NCI-H1930 (cell line): ENCODE measurements at places on chromosomes 2 and 18.

DNA sequence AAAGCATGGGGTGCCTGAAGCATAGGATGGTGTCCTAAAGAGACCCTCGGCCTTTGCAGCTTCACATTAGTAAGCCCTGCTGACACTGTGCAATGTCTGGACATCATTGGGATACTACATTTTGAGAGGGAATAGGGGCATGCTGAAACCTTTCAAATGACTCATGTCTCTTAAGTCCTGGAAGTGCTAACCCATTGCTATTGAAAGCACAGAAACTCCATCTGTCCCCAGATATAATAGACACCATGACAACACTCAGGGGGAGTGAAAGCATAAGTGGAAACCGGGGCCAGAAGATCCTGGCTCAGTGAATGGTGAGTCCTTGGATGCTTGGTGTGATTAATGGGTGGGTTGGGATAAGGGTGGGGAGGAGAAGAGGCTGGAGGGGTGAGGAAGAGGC, 595.5 kb upstream of the ID2 start:
- DNase-seq = no peak

DNA sequence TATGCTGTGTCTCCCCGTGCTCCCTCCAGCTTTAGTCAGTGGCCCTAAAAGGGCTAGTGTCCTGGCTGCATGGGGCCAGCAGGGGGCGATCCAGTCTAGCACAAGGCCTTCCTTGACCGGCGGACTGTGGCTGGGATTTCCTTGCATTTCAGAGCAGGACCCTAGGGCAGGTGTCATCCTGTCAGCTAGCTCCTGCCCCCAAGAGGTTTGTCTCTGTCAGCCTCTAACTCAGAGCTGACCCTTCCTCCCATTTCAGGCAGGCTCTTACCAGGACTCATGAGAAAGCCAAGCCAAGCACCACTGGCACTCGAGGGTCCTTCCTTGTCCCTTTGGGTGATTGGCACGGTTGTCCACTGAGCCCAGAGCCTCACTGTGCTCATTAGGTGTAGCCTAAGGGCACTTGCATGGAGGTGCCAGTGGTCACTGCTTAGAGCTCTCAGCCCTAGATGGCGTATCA, 140.3 kb downstream of the RPIA start:
- DNase-seq = peak; percentile 58

DNA sequence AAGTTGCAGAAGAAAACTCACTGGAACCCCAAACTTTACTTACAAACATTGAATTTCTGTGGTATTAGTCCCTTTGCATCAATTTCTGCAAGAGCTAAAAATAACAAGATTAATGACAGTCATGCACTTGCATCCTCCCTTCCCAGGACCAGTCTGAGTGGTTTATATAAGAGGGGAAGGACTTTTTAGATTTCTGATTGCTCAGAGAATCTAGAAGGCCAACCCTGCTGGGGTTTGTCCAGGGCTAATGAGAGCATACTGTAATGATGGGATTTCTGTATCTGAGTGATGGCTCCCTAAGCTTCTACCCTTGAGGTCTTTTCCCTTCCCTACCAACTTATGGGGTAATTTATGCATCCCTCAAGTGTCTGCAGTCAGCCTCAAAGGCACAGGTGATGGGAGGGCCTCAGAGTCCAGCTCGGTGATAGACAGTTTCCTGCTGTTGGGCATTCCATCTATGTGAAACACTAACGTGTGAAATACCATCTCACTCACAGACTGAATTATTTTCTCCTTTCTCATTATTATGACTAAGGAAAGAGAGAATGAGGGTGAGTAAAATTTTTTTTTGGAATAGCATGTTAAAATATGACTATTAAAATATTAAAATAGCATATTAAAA, 556.3 kb downstream of the RIT2 start:
- no peak for DNase-seq

- DNase-seq = no peak
Measured at GRCh38 chr2:134314202-134314601, 60.3 kb downstream of the MGAT5 start.

DNA sequence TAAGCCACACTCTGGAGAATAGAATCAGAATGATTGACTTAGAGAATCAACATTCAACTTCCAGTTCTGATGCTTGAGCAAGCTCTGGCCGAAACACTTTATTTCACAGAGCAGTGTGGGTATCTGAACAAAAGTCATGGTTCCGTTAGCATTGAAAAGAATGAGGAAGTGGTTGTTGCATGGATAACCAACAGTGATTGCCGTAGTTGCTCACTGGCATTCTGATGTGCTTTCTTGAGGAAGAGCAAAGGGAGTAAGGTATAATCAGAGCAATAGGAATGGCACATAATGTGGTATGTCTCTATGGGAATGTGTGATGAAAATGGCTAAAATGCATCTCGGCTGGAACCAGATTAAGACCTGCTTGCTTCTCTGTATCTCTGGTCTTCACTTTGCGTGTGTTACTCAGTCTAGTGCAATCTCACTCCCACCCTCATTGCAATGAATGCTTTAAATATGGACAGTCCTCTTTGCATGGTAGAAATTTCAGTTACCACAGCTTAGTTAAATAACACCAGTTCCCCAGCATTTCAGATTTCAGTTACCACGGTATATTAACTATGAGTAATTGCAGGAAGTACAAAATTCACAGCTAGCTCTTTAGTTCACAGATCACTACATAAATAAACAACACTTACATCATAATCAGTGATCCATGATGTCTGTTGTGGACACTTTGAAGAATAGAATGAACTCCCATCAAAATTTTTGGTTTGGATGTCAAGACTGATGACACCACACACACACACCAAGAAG, 7.8 kb upstream of the RAB12 start:
- no peak for DNase-seq

DNA sequence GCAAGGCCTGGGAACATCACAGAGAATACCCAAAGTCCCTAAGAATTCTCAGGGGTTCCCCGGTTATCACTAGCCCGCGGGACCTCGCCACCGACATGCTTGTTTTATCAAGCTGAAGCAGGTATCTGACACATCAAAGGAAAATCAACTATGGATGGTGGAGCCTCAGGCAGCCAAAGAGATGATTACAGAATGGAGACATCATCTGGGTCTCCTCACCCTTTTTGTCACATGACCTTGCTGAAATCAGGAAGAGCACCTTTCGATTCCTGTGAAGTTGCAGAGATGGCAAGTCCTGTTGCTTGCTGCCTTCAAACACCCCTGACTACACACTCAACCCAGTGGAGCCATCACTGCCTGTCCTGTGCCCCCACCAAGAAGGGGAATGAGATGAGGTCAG, 19.2 kb upstream of the CAB39 start:
- DNase-seq = no peak

DNA sequence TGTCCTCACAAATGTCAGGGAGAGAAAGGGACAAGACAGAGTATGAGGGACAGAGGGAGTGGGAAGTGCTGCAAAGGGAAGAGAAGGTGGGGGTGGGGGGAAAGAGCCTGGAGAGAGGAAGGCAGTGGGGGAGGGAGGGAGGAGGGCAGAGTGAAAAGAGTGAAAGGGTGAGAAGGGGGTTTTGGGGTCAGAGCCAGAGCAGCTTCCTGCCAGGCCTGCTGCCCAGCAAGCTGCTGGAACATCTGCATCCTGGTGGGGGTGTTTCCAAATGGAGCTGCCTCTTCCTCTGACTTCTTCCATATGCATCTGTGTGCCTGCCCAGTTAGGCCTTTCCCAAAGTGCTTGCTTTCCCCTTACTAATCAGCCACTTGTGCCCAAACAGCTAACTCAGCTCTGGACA, 94.3 kb upstream of the CELF4 start:
- DNase-seq = no peak

GRCh38 chr2:152718909-152719645, 657 bp downstream of the ARL6IP6 start:
- peak; percentile 17 for DNase-seq

- no peak for DNase-seq
Measured at GRCh38 chr18:25314151-25314837, 37.7 kb downstream of the ZNF521 start.

- no peak for DNase-seq
Measured at GRCh38 chr2:150931451-150931850, 330.2 kb downstream of the RBM43 start.

DNA sequence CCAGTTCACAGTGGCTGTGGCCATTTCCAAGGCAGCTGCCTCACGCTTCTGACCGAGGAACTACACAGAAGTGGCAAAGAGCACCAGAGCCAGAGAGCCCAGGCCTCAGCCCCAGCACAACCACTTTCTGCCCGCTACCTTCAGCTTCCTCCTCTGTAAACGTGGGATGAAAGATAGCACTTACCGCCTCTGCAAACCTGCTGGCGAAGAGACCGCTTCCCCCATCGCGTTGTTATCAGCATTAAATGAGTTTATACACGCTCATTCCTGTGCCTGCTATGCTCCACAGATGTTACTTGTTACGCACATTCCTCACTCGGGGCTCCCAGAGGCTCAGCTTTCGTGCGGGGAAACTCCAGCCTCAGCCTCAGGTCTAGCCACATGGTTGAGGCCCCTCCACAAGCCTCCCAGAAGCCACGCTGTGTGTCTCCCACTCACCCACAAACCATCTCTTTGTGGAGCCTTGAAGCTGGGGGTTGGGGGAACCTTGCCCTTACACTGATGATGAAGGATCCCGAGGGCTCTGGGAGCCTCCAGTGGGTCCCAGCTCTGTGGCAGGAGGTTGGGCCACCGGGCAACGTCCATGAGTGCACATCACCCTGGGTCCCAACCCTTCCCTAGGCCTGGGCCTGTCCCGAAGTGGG, 63.3 kb upstream of the SMAD7 start:
- no peak for DNase-seq

DNA sequence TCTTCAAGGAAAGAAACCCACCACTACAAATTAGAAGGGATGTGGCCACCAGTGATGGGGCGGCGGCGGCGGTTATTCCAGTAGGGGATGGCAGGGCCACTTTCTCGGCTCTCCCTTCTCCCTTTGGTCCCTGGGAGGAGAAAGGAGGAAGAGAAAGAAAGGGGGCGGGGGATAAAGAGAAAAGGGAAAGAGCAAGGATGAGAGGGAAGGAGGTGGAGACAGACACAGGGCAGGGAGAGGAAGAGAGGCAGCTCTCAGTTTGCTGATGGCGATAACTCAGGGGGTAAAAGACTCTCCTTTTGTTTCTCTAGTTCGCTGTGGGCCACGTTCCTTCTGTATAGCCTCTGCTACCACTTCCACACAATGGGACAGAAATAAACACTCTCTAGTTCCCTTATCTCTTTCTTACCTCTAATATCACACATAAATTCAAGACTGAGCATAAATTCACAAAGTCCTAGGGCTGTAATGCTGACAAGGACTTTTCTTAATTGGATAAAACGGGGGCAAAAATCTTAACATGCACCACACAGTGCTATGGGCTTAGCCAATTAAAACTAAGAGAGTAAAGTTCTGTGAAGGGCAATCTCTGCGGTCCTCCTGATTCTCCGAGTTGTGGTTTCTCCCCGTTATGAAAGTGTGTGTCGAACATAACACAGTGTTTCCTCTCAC, 14.6 kb downstream of the SFT2D3 start:
- DNase-seq = no peak

DNA sequence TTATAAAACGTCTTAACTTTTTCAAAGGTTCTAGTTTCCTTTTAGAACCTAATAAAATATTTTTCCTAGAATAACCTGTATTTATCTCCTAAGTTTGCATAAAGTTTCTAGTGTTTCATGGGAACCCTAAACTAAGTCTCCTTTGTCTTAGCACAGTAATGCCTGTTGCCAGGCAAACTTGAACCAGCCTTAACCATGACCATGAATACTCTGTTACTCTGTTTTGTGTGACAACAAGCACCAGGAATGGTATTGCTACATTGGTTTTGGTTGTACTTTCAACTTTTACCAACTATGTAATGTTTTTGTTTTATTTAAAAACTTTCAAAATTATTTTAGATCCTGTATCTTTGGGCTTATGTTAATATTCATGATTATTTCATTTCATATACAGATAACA, 137.6 kb downstream of the CERS6 start:
- DNase-seq = no peak

DNA sequence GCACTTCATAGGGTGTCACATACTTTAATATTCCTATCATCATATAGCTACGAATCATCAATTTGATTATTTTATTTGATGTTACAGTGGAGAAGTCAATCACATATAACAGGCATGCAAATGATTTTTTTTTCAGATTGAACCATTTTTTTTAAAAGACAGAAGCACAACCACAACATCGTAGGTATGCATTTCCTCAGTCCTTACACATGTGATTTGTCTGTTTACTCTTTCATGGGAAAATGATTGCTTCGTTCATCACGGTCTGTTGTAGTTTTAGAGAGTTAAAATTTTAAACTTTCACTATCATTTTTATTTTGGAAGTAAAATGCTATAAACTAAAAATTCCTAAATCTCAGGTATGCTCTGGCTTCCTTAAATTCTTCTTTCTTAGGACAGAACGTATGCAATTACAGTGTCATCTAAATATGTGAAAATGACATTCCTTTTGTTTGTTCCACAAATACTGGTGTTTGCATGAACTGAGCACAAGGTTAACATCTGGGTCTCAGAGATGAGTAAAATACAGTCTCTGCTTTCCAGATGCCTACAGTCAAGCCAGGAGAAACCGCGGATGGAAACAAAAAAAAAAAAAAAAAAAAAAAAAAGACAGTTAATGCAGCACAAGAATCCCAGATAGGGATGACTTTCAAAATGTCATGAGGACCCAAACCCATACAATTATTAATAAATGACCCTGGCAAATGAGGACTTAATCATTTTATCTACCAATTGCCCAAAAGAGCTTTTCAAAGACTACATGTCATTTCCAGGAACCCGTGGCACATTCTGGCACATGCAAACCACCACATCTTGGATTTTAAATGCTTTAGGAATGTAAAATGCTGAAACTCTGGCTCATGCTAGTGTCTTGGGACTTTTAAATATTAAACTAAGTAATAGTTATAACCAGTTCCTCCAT, 201.2 kb downstream of the LRP1B start:
- DNase-seq = no peak

DNA sequence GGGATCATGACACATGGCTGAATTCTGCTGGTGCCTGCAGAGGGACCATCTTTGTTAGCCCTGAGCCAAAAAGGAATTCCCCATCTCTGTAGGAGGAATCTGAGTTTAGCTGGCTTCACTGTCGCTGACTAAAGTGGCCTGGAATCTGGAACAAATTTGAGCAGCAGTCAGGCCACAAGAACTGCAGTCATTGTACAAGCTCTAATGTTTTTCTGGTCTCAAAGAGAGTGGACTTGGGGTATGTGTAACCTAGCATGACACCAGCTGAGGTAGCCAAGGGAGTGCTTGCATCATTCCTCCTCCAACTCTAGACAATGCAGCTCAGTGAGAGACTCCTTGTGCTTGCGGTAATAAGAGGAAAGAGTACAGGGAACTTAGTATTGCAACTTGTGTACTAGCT, 539.1 kb upstream of the LRRTM4 start:
- no peak for DNase-seq
